AG04449 (cell line): ENCODE measurements at places on chromosomes 5 and 9.

DNA sequence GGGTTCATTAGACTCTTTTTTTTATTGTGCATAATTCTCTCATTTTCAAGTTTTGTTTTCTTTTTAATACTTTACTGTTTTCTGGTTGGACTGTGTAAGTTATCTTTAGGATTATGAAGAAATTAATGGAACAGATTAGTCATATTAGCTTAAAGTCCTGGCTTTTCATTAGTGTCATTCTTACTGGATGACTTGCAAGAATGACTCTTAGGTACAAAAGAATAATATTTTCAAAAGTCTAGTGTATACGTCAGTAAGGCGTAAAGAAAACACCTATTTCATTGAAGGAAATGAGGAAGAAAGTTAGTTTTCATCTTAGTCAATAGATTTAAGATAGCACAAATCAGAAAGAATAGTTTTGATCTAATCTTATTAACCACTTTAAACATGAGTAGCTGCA lies 20.4 kb downstream of the UHRF2 start:
- DNase-seq = peak; percentile 17

- DNase-seq = no peak
Observed at GRCh38 chr9:134438195-134438788, 112.0 kb downstream of the RXRA start.

- no peak for DNase-seq
Observed at GRCh38 chr9:123414936-123415930, 59.2 kb downstream of the CRB2 start.

DNA sequence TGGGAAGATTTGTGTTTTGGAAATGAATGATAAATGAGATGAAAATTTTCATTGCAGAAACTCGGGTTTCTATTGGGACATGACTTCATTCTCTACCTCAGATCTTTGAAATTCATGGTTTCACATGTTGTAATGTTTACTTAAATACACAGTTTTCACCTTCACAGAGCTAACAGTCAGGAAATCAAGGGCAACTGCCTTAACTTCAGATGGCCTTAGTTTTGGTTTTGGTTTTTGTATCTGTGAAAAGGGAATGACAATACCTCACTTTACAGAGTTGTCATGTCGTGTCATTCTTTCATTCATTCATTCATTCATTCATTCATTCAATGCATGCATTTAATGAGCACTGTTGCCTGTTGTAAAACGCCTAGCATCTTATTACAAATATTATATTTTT lies 41.9 kb downstream of the NIM1K start:
- no peak for DNase-seq

DNA sequence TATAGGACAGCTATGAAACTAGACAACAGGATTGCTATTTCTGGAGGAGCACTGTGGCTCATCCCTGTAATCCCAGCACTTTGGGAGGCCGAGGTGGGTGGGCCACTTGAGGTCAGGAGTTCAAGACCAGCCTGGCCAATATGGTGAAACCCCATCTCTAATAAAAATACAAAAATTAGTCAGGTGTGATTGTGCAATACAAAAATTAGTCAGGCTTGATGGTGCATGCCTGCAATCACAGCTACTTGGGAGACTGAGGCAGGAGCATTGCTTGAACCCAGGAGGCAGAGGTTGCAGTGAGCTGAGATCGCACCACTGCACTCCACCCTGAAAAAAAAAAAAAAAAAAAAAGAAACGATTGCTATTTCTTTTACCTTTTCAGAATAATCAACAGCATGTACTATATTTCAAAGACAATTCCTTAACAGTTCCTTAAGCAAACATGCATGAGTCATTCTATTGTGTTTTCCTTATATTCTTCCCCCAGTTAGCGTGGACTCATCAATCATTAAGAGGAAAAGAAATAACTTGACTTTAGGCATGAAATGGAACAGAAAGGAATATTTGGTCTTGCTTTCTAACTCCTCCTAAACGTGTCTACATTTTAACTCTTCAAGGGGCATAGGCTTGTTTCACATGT lies 162.6 kb downstream of the TAF11L14 start:
- DNase-seq = no peak

- DNase-seq = no peak
Observed at GRCh38 chr5:159175547-159175946, 33.8 kb downstream of the RNF145 start.

DNA sequence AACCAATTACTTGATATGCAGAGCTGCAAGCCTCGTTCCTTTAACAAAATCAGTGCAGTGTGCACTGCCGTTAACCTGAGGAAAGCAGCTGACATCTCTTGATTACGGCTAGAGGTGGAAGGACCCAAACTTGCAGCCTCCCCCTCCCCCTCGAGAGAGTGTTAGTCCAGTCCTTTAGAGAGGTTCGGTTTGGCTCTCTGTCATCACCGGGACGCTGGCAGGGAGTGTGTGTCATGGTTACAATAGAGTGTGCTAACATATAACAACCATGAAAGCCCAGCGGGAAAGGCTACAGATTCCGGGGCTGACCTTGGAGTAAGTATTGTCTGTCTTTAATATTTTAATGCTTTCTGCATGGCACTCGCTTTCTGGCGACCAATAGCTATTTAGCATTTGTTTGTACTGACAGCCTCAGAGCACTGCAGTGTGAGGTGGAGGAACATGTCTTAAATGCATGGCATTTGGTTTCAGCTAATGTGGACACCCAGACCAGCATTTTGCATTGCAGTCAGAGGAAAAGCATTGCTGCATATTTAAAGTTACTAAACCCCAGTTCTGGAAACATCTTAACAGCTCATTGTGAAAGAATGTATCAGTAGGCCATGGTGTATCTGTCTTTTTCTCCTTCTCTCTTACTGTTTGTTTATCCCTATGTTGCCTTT lies 237.5 kb downstream of the CD180 start:
- DNase-seq = peak; percentile 46

DNA sequence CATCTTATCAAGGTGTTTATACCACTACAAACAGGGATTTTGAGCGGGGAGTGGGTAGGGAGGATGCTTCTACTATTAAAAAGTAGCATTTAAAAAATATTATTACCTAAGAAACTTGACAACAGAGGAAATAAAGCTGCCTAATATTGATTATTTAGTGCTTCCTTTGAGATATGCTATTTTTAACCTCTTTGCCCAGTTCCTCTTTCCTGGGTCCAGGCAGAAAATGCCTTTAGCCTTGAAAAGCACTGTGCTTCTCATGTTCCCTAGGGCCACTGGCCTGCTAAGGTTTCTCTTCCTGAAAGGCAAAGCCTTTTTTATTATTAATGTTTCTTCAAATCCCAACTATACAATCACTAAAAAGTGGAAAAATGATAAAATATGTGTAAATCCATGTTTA lies 217.2 kb upstream of the HAPLN1 start:
- no peak for DNase-seq

DNA sequence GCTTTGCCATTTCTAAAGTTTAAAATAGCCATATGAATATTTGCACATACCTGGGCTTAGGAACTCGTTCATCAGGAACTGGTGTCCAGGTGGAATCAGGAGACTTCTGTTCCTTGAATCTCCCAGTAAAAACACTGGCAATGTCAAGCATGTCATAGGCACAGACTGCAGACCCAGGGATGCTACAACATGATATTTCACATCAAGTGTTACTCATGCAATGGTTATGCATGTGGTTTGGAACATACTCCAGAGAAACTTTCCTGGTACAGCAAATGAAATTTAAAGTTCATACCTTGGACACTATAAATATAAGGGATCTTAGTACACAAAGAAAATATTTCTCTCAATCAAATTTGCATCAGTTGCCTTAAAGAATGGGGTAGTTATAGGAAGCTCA lies 92.2 kb downstream of the SEMA6A start:
- no peak for DNase-seq

- DNase-seq = no peak
Observed at GRCh38 chr9:129459547-129460322, 161.2 kb downstream of the C9orf50 start.

GRCh38 chr5:6732634-6733410 lies 19.6 kb downstream of the TENT4A start:
- DNase-seq = no peak

GRCh38 chr9:70600506-70600905 lies 186.0 kb upstream of the KLF9 start:
- no peak for DNase-seq

GRCh38 chr9:129866394-129867135 lies 31.3 kb downstream of the USP20 start:
- DNase-seq = no peak

- no peak for DNase-seq
Observed at GRCh38 chr5:172051643-172052339, 45.4 kb upstream of the FBXW11 start.

- no peak for DNase-seq
Observed at GRCh38 chr9:93307468-93308157, 123.7 kb downstream of the WNK2 start.

DNA sequence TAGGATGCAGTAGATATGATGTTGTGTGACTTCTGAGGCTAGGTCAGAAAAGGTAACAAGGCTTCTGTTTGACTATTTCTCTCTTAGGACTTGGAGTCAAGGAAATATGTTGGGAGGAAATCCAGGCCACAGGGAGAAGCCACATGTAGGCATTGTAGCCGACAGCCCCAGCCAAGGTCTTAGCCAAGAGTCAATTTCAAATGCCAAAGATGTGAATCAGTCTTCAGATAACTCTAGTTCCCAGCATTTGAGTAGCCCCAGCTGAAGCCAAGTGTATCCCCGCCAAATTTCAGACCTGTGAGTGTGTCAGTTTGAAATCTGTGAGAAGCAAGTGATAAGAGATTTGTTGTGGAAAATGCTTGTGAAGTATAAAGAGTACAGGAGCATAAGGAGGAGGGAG lies 38.1 kb upstream of the ISL1 start:
- no peak for DNase-seq
